Body of pancreas (tissue), 4 donors: ENCODE measurements at places on chromosomes 3 and 15. TPM values are rescaled to one million over a fixed set of nuclear protein-coding genes. Genes with fewer than 3 reads are reported as not detected.

The SERINC4 gene
- not detected for total RNA-seq

The CHRD gene
- 47.2 TPM for total RNA-seq

The GRK7 gene
- not detected for total RNA-seq

The COL8A1 gene
- total RNA-seq = 5.4 TPM

The GOLGA6B gene
- total RNA-seq = not detected

The SYNPR gene
- 0.52 TPM for total RNA-seq

The TMCO5A gene
- total RNA-seq = not detected

- no peak for DNase-seq
- no peaks in the 10 kb centered on the region for H3K36me3 ChIP-seq
- H3K4me3 ChIP-seq = no peak overlapping the region
- no peaks in the 10 kb centered on the region for H3K4me1 ChIP-seq
- no peaks in the 10 kb centered on the region for H3K27me3 ChIP-seq
- H3K27ac ChIP-seq = no peak overlapping the region
Measured at GRCh38 chr15:100020189-100020588, 287.0 kb upstream of the LYSMD4 start.

DNA sequence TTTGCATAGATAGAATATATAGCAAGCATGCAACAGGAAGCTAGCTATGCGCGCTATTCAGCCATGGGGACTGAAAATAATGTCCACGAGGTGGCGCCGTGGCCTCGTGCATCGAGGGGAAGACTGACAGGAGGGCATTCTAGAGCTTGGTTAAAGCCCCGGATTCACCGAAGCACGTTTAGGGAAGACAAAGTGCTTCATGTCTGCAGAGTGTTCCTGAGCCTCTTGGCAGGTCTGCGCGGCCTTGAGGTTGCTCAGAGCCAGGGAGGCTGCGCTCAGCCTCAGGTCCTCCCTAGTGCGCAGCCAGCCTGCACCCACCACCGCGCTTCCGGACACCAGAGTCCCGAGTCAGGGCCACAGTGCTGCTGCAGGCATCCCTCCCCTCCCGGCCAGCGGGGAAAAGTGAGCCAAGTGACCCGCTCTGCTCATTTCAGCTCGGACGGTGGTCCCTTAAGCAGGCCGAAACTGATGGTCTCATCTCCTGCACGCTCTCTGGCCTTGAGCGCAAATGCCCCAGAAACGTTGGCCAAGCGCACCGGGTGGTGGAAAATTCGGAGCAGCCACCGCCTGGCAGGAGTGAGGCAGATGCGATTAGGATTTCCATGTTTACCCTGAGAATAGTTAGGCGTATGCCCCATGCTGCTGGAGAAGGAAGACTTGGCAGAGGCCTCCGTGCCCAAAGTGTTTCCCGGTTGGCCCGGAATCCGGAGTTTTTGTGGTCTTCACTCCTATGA is 24.8 kb downstream of the GABRA5 start:
- H3K4me3 ChIP-seq = no peak overlapping the region
- peaks cover 22% of the 10 kb centered on the region for H3K4me1 ChIP-seq

DNA sequence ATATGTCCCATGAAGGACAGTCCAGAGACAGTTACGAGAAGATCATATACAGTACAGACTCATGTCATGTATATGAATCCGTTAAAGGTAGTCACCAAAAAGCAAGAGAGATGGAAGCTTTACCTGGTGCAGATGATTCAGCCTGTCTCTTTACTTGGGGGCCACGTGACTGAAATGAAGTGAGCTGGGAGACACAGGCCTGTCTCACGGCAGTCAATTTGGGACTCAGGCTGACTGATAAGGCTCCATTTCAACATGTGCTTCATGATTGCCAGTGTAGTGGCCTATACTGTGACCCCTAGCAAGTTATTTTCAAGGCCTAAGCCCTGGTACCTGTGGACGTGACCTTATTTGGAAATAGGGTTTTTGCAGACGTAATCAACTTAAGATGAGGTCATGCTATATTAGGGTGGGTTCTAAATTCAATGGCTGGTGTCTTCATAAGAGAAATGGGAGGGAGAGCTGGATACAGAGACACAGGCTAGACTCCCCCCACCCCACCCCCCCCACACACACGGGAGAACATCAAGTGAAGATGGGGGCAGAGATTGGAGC is 3.0 kb upstream of the PROK2 start:
- no peaks in the 10 kb centered on the region for H3K36me3 ChIP-seq
- peaks cover 16% of the 10 kb centered on the region for H3K4me1 ChIP-seq
- H3K4me3 ChIP-seq = no peak overlapping the region
- no peak overlapping the region for H3K27ac ChIP-seq
- no peak for DNase-seq

DNA sequence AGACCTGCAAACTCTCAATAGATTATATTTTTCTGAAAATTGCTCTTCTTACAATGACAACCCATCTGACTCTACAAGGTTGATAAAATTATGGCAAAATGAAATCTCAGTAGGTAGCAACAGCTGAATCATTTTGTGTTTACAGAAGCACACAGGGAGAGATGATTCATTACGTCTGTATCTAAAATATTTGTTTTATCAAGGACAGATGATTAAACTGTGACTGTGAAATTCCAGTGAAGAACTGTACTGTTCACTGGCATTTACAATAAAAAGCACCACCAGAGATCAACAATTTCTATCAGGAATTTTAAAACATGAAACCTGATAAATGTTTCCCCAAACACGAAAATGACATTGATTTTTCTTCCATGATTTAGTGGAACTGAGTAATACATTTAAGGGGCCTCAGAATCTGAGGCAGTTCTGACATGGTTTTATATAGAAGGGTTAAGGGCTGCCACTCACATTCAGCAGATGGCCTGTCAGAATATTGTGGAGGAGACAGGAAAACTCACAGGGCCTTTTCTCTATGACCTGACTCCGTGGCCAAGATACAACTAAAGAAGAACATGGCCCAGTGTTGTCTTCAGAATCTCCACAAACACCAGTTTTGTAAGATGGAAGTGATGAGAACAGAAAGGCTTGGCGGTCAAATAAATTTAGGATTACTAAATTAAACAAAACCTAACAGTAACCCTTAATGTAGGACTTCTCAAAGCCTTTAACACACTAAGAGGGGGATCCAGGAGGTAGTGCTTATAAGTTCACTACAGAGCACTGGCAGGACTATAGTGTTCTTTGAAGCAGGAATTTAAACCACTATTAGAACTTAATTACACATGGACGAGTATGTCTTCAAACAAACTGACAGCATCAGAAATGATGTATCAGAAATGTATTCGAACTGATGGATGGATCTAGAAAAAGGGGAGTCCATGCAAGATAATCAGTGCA is 25.9 kb downstream of the RAD18 start:
- DNase-seq = no peak
- no peaks in the 10 kb centered on the region for H3K36me3 ChIP-seq

DNA sequence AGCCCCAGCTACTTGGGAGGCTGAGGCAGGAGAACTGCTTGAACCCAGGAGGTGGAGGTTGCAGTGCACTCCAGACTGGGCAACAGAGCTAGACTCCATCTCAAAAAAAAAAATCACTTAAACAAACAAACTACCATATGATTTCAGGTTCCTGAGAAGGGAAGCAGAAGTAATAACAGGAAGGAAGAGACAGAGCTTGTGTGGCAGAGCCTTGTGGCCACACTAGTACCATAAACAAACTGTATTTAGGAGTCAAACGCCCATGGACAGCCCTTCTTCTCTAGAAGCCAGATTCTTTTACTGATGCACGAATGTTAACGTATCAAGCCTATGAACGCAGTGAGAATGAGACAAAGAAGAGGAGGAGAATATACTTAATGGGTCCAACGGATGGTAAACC is 12.0 kb downstream of the MTMR10 start:
- no peak overlapping the region for H3K4me3 ChIP-seq
- no peak overlapping the region for H3K27ac ChIP-seq
- H3K36me3 ChIP-seq = no peaks in the 10 kb centered on the region
- H3K4me1 ChIP-seq = peaks cover 17% of the 10 kb centered on the region

DNA sequence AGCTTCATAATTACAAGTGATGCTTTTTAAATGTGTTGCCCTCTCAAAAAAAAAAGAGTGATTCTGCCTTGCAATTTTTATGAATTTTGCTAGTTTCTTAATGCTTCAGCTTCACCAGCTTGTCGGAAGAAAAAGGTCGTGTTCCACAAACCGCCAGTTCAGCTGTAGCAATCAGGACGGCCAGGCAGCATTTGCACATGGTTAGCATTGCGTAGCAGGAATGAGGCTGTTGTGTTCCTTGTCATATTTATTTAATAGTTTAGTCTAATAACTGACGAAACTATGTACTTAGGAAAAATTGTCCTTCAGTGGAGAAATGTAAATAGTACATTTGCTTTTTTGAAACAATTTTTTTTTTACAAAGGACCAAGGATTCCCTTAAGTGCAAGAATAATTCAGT is 64.9 kb upstream of the SELENOK start:
- no peak for DNase-seq
- H3K4me1 ChIP-seq = no peaks in the 10 kb centered on the region
- no peak overlapping the region for H3K4me3 ChIP-seq
- H3K36me3 ChIP-seq = no peaks in the 10 kb centered on the region

DNA sequence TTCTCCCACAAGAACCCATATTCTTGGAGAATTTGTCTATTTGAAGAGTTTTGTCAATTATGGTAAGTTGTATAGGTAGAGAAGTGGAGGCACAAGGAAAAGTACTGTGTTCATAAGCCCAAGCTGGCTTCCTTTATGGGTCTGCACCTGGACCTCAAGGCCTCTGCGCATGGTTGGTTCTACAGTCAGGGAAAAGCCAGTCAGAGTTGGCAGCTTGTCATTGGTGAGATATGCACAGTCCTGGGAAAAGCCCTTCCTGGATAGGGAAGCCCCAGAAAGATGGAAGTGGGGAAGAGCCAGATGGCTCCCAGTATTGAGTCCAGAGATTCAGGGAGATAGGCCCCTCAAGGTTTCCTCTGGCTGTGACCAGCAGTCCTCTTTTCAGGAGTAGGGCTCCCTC is 15.8 kb downstream of the BOC start:
- H3K36me3 ChIP-seq = no peaks in the 10 kb centered on the region
- H3K4me1 ChIP-seq = peaks cover 13% of the 10 kb centered on the region
- DNase-seq = no peak
- no peaks in the 10 kb centered on the region for H3K27me3 ChIP-seq

GRCh38 chr3:68151359-68151758 is 496.9 kb upstream of the SUCLG2 start:
- no peaks in the 10 kb centered on the region for H3K36me3 ChIP-seq
- H3K4me1 ChIP-seq = no peaks in the 10 kb centered on the region
- H3K27me3 ChIP-seq = no peaks in the 10 kb centered on the region
- no peak overlapping the region for H3K27ac ChIP-seq
